ENCODE measurements at places on chromosomes 11 and 22.
A peak's percentile ranks its signal among the peaks of the same experiment; 100 is the strongest.

- DNase-seq, result no peak
These were observed 130.4 kb downstream of the SLC1A2 start for GRCh38 chr11:35288817-35289541.

- DNase-seq, result no peak
These were observed 41.8 kb downstream of the TMPRSS5 start for GRCh38 chr11:113664069-113664980.

DNA sequence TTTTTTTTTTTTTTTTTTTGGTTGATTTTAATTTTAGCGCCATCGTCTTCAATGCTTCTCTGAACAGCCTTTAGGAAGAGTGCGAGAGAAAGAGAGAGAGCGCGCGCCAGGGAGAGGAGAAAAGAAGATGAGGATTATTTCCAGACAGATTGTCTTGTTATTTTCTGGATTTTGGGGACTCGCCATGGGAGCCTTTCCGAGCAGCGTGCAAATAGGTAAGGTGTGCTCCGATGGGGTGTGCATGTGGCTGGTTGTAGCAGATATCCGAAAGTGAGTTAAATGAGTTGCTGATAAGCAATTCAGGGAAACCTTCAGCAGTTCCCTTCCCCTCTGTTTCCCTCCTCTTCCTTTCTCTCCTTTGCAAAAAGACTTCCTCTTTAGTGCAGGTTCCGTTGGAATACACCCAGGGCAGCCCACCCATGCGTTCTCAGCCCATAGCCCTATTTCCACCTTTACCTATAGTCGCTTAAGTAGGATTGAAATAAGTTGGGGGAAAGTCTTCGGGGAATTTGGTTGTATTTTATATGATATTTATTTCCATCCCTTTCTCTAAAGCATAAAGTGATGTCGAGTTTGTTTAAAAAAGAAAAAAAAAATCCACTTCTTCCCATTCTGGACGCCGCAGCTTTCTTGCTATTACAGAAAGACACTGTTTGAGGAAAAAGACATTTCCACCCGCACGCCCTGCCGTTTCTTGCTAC, 1.1 kb downstream of the GRIA4 start:
- DNase-seq, result no peak

DNA sequence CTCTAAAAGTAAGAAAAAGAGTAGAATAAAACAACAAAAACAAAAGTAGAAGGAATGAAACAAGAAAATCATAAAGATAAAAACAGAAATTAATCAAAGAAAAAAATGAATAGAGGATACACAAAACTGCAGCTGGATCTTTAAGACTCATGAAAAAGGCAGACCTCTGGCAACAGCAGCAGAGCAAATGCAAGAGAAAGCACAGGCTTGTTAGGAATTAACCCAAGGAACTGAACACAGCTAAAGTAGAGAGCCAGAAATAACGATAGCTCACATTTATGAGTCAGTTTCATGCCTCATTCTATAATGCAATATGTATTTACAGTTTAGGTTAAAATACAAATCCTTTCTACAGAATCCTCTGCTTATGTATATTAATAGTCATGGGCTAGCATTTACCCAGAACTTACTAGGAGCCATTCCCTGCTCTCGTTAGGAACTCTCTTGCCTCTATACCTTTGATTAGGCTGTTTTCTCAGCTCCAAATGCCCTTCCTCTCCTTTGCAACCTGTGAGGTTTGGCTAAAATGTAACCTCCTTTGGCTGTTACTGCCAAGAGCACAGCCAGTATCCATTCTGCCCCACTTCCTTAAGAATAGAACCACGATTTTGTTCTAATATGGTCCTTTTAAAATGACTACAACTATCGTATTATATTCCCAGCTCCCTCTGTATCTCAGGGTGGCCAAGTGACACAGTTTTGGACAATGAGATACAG, 38.3 kb upstream of the NFAM1 start:
- no peak for DNase-seq

GRCh38 chr22:38443628-38444521, 11.1 kb downstream of the KCNJ4 start:
- no peak for DNase-seq

DNA sequence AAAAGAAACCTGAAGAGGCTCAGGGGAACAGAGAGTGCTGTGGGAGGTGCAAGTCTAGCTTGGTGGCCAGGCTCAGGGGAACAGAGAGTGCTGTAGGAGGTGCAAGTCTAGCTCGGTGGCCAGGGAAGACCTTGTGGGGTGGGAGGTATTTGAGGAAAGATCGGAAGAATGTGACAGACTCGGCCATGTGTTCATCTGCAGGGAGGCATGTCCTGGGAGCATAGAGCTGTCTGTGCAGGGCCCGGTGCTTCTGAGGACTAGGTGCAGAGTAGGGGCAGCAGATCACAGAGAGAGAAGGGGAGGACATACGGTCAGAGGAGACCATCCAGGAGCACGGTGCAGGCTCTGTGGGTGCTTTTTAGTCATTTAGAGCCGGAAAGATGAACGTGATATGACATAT, 10.8 kb downstream of the IFITM10 start:
- DNase-seq, result no peak

DNA sequence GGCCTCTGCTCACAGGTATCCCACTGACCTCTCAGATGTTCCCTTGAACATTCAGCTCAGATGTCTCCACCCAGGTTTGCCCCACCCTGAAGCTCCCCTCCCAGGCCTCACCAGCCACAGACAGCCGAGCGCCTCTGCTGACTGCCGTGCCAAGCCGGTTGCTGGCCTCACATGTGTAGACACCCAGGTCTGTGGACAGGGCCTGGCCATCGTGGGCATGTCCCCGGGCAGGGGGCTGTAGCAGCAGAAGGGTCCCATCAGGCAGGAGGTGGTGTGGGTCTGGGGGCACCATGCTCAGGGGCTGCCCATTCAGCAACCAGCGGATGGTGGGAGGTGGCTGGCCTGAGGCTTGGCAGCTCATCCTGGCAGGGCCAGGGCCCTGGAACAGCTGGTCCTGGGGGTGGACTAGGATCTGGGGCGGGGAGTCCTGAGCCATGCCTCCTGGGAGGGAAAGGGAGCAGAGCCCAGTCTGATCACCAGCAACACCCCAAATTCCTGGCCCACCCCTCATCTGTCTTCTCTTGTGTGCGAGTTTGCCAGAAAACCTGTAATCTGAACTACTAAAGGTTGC, 759 bp downstream of the ROBO4 start:
- DNase-seq, result no peak

- no peak for DNase-seq
These were observed 49.7 kb upstream of the BID start for GRCh38 chr22:17823964-17824363.

GRCh38 chr11:106998916-106999188, 19.4 kb downstream of the GUCY1A2 start:
- DNase-seq, result no peak

DNA sequence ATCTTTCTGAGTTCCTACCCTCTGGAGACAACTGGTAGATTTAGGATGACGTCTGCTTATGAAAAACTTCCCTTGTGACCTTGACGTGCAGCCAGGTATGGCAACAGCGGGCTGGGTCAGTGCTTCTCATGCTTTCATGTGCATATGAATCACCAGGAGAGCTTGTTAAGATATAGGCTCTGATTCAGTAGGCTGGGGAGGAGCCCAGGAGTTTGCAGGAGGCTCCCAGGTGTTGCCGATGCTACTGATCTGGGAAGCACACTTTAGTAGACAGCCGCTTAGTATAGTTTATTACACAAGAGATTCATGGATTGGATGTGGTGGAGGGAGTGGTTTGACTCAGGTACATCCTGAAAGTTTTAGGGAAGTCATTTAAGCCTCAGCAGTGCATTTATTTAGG, 23.8 kb downstream of the DIXDC1 start:
- no peak for DNase-seq

DNA sequence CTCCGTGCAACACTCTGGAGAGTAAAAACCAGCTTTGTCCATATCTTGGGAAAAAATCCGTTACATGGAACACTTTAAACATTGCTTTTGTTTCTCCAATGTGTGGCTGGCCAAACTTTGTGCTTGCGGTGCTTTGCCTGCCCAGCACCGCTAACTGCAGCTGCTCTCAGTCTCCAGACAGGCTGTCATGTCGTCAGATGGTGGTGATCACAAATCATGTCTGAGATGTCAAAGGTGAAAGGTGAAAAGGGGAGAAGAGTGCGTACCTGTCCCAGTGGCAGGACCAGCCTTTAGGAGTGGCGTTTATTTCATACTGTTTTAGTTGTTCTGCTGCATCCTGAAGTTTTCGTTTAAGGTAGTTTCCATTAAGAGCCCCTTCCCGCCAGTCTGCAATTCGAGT, 17.1 kb upstream of the AGBL2 start:
- no peak for DNase-seq

- DNase-seq, result no peak
These were observed 12.1 kb downstream of the CHST1 start for GRCh38 chr11:45653277-45653676.

DNA sequence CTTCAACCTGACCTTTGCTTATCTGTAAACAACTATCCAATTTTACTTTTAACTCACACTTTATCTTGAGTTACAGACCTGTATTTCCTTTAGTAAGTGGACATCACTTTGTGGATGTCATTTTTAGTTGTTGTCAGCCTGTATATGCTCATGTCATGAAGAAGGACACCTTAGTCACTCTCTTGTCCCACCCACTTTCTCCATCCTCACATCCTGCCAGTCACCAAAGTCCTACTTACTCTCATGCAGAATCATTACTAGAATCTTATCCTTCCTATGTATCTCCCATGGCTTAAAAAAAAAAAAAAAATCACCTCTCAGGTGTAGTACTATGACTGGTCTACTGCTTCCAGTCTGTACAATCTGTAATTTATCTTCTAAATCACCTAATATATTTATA, 43.3 kb downstream of the SESN3 start:
- no peak for DNase-seq

DNA sequence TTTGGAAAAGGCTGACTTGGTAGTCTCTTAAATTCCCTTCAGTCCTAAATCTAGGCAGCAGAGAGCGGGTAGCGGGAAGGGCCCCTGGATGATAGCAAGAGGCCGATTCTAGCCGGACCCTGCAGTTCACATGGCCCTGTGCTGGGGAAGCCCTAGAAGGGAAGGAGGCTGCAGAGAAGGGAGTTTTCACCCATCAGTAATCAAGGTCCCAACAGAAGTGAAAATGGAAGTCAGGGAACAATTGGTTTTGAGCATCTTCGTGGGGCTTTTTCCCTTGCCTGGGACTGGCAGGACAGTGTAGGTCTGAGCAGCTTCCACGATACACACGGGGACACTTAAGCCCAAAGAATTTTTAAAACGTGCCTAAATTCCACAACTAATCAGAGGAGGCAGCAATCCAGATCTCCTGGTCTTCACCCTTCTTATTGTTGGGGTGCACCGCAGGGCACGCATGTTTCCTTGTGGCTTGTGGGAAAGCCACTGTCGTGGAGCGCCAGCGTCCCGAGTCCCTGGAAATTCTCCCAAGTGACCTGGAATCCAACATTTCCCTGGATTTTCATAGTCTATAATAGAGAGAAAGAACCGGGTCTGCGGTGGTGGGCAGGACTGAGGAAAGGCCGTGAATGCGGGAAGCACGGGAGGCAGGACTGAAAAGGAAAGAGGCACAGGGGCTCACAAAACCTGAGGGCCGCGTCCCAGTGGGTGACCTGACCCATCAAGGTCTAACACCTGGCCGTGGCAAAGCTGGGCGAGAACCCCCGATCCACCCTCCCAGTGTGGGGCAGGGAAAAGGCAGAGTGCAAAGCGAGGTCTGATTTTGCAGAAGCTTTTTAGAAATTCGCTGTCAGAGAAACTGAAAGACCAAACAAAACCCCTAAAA, 846 bp upstream of the OAF start:
- DNase-seq, result peak; percentile 6
